ENCODE measurements at places on chromosomes 1 and 21. TPM values are rescaled to one million over a fixed set of nuclear protein-coding genes. Genes with fewer than 3 reads are reported as not detected.

The OR2L2 gene
- total RNA-seq, result 0.39 TPM

The ACTL8 gene
- total RNA-seq, result not detected

The RGS1 gene
- 13.6 TPM for total RNA-seq

The KCNA3 gene
- total RNA-seq, result 4.0 TPM
